T-helper 1 cell (primary cell): ENCODE measurements at places on chromosomes 11 and 22.

DNA sequence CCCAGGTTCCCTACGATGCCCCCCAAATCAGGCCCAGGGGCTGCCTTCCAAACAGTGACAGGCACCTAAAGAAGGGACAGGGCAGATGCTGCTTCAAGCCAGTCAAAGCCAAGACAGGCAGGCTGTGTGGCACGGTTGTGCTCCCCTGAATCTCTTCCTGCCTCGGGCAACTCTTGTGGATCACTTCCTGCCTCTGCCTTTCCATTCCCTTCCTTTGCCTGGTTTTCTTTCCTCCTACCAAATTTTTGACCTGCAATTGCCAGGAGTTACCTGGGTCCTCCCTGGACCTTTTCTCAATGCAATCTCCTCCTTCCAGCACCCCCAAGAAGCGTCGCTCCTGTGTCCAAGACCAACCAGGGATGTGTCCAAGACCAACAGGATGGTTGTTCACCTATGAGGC lies 5.5 kb downstream of the C11orf16 start:
- no peak for DNase-seq

DNA sequence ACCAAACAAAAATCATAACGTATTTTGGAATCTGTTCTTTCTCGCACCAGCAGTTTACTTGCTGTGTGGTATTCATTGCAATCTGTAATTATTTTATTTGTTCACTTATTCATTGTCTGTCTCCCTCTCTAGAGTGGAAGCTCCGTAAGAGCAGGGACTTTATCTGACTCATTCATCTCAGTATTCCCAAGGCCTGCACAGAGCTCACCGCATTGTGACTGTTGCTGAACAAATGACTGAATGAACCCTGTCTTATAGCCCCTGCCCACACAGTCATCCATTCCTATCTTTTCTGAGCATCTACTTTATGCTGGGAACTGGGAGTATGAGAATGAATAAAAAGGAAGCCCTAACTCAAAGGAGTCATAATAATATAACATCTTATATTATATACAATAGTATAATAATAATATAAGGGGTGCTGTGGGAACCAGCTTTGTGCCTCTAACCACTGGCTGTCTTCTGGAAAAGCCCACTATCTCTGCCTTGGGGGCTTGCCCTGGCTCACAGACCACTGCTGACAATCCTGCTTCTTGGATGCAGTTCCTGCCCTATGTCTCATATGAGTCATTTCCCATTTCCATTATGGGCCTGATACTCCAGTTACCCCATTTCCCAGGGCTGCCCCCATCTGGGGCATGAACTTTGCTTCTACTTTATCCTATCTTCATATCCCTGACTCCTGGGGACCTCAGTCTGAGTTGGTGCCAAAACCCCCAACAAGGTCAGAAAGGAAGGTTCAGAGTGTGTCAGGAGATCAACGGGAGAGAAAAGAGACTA lies 11.0 kb downstream of the XRRA1 start:
- DNase-seq = no peak

GRCh38 chr11:5620651-5621521 lies 3.9 kb upstream of the TRIM34 start:
- DNase-seq = no peak

DNA sequence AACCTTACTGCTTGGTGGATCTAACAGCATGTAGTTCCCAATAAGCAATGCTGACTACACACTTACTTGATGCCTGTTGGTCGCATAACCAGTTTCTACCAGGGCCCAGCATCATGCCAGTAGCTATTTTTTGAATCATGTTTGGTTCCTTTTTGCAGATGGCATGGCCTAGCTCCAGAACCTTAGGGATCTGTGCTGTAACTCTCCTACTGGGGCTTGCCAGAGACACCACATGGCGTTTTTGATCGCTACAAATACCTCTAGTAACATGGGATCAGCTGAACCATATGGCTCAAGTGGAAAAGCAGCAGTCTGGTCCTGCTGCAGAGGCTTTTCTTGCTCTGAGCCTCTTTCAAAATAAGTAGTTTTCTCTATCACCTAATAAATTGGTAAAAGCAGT lies 654.6 kb upstream of the API5 start:
- no peak for DNase-seq

DNA sequence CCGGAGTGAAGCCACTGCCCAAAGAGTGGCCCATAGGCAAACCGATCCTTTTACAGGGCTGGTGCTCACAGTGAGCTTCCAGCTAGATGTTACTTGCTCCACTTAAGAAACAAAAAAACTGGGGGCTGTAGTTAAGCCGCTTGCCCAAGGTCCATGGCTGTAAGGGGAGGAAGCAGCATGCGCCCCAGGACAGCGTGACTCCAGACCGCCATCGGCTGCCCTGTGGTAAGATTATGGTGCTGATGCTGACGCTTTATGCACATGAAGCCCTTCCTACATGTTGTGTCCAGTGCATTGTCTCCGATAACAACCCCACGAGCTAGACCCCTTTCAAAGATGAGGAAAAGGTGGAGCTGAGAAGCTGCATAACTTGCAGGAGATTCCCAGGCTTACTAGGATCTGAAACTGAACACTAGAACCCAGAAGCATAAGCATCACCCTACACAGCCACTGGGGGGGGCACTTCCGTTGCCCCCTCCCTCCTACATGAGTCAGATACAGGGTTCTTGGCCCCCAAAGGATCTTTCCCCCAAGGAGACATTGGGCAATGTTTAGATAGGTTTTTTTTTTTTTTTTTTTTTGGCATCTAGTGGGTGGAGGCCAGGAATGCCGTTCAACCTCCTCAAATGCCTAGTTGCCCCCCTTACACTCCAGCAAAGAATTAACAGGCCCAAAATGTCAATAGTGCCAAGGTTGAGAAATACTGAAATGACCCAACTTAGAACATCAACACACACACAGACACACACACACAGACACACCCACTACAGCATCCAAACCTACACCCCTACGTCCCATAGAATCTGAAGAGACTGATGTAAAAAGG lies 53.9 kb downstream of the MN1 start:
- DNase-seq = no peak

DNA sequence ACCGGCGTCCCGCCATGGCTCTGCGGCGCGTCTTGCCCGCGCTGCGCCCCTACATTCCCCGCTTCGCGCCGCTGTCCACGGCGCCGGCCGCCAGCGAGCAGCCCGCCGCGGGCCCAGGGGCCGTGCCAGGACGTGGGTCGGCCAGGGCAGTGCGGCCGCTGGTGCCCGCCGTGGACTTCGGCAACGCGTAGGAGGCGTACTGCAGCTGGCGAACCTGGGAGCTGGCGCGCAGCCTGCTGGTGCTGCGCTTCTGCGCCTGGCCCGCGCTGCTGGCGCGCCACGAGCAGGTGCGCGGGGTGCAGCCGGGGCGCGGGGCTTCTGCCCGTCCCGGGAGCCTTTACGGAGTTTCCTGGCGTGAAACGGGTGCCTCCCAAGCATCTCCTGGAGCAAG lies 20.1 kb downstream of the DGCR6L start:
- DNase-seq = peak; percentile 19

- no peak for DNase-seq
Measured at GRCh38 chr11:14022251-14022650, 59.7 kb downstream of the SPON1 start.

DNA sequence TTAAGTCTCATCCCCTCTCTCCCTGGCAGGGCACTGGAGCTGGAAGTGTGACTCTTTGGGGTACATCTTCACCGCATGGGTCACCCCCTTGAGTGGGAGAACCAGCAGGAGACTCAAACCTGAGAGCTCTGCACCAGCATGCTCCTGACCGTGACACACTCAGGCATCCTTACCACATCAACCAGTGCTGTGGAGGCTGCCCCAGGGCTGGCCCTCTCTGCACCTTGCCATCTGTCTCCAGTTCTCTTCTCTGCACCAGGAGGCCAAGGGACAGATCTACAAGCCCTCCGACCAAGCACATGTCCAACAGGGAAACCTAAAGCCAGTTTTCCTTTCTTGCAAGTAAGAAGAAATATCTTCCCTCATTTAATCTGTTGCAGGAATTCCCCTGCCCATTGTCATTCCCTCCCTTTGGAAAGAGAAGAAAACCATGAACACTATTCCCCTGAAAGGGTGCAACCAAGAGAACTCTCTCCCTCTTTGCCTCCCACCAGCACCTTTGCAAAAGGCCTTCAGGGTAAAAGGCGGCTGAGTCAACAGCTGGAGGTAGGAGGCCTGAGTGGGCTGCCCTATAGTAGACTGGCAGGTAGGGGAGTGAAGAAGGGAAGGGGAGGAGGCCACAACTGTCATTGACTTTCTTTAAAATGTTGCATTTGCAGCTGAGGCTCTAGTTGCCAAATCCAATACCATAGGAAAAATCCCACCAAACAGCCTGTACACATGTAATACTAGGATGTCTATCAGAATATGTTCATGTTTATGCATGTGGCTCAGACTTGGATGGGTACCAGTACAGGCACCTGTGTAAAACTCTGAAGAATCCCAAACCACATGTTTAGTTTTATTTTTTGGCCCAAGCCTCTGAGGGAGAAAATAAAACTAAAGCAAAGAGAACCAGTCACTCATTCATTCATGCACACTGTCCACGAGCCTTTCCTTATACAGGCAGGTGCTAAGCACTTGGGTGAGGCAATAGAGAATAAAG lies 117.0 kb downstream of the WT1 start:
- DNase-seq = no peak

GRCh38 chr11:62925308-62925707 lies 4.1 kb upstream of the CHRM1 start:
- no peak for DNase-seq

DNA sequence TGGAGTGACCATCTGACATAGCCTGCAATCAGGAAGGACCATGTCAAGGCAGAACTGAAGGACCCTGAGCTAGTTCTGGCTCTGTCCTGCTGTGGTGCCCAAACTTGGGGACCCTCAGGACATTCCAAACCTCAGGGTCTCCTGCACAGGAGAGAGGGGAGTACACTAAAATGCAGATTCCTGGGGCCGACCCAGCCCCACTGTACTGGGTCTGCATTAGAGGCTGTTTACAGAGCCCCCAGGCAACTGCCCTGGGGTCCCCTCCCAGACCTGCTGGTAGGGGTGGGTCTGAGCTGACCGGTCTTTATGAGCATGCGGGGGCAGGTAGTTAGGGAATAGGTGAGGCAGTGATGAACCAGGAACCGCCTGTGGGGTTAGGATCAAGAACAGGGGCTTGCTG lies 6.8 kb downstream of the TRPM5 start:
- DNase-seq = no peak

DNA sequence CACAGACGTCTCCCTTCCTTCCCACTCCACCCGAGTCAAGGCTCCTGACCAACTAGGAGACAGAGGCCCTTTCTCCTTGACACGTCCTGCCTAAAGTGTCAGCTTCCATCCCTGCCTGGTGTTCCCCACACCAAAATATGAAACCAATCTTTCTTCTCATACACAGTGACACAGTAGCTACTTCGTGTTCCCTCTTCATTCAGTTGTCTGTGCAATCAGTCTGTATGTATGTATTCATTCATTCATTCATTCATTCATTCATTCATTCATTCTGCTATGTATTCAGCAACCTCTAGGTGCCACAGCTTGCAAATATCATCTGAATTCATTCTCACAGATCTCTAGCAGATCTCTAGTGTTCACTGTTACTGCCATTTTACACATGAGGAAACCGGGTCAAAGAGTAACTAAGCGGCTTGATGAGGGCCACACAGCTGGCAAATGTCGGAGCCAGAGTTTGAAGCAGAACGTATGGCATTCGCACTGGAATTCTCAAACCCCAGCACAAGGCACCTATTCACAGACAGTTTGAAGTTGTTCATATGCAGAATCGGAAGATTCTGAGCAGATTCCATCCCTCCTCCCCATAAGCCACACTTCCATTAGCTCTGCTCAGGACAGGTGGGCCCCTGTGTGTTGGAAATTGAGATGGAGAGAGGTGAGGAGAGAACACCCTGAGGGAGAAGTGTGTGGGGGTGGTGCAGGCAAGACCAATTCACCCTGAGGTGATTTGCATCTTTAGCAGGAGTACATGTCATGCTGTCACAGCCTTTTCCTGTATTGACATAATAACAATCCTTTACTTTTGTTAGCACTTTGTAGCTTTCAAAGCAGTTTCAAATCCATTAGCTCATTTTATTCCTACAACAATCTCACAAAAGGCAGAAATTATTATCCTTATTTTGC lies 275.7 kb downstream of the ST3GAL4 start:
- no peak for DNase-seq

GRCh38 chr11:72173291-72173690 lies 18.6 kb upstream of the FOLR1 start:
- no peak for DNase-seq

- DNase-seq = no peak
Measured at GRCh38 chr11:1670905-1671371, 26.1 kb upstream of the KRTAP5-6 start.

DNA sequence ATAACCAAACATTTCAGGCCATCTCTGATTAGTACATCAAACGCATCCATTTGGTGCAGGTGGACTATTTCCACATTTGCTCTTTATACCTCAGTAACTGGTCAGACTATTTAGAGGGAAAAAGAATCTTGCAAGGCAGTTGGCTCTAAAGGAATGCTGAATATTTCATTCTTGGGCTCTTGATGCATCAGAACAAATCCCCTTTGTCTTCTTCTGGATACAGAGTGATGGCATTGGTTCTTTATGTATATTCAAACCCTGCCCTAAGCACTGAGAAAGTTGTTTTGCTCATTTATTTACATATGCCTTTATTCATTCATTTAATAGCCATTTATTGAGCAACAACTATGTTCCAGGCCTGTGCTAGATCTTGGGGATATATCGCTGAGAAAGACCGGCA lies 31.1 kb upstream of the RAB30 start:
- DNase-seq = no peak

DNA sequence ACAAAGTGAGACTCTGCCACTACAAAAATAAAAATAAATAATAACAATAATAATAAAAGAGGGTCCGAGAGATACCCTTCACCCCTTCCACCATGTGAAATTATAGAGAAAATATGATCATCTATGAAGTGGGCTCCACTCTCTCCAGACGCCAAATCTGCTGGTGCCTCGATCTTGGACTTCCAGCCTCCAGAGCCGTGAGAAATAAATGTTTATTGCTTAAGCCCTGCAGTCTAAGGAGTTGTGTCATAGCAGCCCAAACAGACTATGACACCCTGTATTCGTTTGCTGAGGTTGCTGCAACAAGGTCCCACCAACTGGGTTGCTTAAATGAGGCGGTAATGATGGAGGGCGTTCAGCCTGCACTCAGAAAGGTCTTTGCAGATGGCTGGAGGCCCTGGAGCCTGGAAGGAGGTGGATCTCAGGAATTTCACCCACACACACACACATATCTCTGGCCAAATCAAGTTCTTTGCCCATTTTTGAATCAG lies 7.6 kb upstream of the SEPTIN5 start:
- DNase-seq = no peak

GRCh38 chr22:19207401-19207808 lies 28.9 kb upstream of the SLC25A1 start:
- no peak for DNase-seq

GRCh38 chr11:66861774-66862558 lies 5.1 kb downstream of the LRFN4 start:
- no peak for DNase-seq
